Subcutaneous adipose tissue (tissue), 4 donors: ENCODE measurements at places on chromosomes 12 and 14. TPM values are rescaled to one million over a fixed set of nuclear protein-coding genes. Genes with fewer than 3 reads are reported as not detected.

NOVA1 gene
- total RNA-seq = 113 TPM

CLEC7A gene
- total RNA-seq = 26.0 TPM

ANGEL1 gene
- 16.3 TPM for total RNA-seq

STAT2 gene
- 274 TPM for total RNA-seq

AMDHD1 gene
- total RNA-seq = not detected

IL22 gene
- total RNA-seq = not detected

TMTC2 gene
- 11.3 TPM for total RNA-seq

JPH4 gene
- 0.51 TPM for total RNA-seq

GLIPR1L1 gene
- not detected for total RNA-seq

HCAR1 gene
- 4.0 TPM for total RNA-seq

SERPINA1 gene
- 4.1 TPM for total RNA-seq

STON2 gene
- 19.1 TPM for total RNA-seq
